ENCODE measurements at places on chromosomes 7 and 10. TPM values are rescaled to one million over a fixed set of nuclear protein-coding genes. Genes with fewer than 3 reads are reported as not detected.

DNA sequence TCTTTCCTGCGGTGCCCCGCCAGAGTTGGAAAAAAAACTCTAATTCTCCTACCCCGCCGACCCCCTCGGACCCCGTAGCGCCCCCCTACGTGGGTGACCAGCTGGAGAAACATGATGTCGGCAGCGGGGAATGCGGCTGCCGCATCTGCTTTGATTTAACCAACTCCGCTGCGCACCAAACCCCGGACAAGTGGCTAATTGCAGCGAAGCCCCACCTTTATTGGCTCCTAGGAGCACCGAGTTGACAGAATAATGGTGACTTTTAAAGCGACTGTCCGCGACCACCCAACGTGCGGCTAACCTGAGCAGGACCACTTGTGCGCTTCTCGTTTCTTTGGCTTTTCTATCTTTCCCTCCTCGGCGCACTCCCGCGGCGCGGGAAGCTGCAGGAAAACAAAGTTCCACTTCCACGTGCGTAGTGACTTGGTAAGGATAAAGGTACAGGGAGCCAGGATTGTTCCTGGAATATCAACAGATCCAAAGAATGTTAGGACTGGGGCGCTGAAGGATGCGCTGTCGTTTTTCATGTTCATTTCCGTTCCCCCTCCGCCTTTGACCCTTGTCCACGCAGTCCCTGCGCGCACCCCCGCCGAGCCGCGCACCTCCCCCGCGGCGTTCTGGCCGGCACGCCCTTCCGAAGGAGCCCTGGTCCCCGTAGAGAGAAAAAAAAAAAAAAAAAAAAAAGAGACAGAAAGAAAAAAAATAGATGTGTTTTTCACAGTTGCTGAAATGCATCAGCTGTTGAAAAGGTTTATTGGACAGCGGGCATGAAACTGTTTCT lies 1.4 kb downstream of the WNT16 start:
- DNase-seq = no peak

GRCh38 chr10:30502266-30503060 lies 68.5 kb downstream of the MAP3K8 start:
- no peak for DNase-seq

GRCh38 chr10:120979435-120980278 lies 128.5 kb downstream of the WDR11 start:
- peak; percentile 40 for DNase-seq

DNA sequence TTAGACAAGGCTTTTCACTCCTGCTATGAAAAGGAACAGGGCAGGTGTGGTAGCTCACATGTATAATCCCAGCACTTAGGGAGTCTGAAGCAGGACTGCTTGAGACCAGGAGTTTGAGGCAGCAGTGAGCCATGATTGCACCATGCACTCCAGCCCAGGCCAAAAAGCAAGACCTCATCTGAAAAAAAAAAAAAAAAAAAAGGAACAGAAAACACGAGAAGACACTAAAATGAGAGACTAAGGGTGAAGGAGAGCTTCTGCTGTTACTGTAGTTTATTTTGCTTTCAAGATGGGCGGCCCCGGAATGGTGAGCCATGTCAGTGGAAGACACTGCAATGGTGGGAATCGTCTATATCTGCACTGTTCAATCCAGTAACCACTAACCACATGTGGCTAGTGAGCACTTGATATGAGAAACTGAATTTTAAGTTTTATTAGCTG lies 9.9 kb downstream of the PIP4K2A start:
- DNase-seq = no peak

- DNase-seq = peak; percentile 82
These were observed 395.1 kb upstream of the GALNT17 start for GRCh38 chr7:70736715-70737460.

GRCh38 chr7:101486433-101487104 lies 123.9 kb downstream of the COL26A1 start:
- DNase-seq = no peak

- peak; percentile 75 for DNase-seq
These were observed 118.2 kb downstream of the JAZF1 start for GRCh38 chr7:28062197-28062991.

GRCh38 chr10:44627591-44628354 lies 242.9 kb upstream of the CXCL12 start:
- peak; percentile 54 for DNase-seq

DNA sequence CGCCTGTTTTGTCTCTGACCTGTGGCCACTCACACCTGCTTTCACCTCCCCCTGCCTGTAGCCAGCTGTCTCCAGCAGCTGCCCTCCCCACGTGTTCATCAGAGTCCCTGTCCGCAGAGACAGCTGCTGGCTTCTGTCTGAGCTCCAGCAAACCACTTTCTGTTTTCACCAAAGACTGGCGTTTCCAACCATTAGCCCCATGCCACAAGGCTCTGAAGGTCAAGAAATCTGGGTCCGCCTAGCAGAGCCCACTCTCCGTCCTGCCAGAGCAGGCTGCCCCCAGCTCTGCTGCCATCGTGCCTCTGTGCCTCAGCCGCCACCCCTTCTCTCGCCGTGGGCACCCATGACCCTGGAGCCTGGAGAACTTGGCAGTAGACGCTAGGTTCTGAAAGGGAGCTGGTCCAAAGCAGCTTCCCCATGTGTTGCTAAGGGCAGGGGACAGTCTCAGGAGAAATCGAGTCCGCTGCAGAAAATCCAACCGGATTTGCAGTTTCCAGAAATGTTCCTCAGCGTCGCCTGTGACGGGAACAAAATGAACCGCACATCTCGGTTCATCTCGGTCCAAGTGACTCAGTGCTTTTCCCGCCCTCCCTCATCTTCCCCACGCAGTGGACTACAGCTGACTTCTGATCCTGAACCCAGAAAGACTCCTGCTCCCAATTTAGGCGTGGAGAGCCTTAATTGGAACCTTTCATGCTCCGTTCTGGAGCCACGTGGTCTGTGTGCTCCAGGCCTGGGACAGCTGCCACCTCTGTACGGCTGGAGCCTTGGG lies 28.0 kb downstream of the TMEM120A start:
- DNase-seq = no peak

GRCh38 chr7:74514131-74514591 lies 60.5 kb downstream of the GTF2IRD1 start:
- DNase-seq = no peak

DNA sequence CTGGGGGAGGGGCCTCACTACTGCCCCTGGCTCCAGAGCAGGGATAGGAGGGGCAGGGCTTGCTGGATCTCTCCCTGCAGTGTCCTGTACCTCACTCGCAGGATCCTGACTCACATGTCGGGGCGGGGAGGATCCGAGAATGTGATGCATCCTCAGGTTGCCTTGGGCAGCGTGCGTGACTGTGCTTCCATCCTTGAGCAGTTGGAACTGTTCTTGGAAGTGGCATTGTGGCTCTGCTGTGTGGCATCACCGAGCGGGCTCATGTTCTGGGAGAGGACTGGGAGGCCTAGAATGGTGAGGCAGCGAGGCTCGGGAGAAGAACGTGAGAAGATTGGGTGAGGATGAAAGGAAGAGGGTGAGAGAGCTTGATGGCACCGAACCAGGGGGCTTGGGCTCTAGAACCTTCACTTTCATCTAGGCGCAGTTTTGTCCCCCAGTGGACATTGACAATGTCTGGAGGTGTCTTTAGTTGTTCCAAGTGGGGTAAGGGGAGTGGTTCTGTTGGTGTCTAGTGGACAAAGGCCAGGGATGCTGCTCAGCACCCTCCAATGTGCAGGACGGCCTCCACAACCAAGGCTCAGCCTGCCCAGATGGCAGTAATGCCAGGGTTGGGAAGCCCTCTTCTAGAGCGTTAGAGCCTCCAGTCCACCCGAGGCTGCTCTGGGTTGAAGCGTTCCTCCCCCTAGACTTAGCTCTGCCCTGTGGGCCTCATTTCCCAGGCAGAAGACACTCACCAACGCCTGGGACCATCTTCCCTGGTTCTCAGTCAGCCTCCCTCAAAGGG lies 8.4 kb downstream of the RARRES2 start:
- DNase-seq = no peak

DNA sequence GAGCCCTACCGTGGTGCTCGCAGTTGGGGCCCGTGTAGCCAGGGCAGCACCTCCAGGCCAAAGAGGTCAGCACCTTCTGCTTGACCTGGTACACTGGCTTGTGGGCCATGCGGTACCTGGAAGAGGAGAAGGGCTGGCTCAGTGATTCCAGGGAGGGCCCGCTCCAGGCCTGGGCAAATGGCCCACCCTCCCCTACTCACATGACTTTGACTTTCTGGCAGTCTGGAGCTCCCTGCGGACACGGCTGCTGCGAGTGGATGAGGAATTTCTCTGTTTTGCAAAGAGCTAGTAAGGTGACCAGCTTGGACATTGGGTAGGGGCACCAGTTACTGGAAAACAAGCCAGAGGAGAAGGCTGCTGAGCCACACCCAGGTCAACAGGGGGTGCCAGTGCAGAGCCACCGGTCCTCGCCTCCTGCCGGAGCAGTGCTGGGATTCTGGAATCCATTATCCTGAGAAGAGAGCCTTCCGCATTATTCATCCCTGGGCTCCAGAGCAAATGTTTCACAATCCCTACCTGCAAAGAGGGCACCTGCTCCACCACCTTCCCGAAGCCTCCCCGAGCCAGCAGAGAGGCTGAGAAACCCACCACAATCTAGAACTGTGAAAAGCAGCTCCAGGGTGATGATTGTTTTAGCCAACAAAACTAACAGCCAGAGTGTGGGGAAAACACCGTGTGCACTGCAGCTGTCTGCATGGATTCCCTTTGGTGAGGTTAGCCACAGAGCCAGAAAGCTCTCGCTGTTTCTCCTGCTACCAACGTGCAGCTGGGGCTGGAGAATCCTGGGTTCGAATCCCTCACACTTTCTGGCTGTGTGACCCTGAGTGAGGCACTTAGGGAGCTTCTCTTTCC lies 11.8 kb downstream of the MMRN2 start:
- no peak for DNase-seq

DNA sequence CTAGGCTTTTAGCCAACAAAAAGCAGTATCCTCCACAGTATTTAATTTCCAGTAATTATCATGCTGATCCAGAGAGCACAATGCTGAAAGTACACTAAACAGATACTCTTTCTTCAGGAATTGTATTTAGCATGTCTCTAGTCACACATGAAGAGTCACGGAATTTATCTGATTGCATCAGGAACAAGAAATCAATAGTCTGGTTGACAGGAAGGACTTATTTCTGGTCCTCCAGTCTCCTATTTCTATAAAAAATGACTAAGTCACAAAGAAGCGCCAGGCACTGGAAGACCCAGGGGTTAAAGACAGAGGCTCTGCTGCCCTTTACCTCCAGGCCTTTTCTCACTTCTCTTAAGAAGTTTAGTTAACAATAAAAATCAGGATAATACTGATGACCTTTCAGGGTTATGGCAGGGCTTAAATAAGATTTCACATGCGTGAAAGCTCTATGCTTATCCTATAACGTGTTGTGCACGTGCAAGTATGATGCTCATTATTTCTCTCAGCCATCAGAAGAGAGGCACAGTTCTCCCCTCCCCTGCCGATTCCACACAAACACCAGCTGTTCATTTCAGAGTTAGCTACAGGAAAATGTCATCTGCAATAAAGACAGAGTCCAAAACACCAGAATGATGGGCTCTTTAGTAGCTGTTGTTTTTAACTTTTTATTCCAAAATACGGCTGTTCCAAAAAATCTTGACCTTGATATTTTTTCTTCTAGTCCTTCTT lies 36.9 kb downstream of the SLC26A4 start:
- no peak for DNase-seq

DNA sequence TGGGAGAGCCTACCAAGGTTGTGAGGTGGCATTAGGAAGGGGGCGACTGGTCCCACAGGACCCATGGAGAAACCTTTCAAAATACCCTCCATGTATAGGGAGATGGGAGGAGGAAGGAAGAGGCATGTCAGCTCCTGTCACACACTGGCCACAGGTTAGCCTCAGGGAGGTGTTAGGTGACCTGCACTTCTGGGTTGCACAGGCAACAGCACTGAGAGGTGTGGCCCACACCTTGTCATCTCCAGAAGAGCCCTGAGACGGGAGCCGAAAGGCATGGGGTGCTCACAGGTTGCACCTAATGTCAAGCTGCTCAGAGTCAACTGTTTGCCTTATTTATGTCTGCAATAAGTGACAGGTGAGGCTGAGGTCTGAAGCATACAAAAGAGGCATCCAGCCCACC lies 14.6 kb upstream of the USP6NL start:
- DNase-seq = no peak

DNA sequence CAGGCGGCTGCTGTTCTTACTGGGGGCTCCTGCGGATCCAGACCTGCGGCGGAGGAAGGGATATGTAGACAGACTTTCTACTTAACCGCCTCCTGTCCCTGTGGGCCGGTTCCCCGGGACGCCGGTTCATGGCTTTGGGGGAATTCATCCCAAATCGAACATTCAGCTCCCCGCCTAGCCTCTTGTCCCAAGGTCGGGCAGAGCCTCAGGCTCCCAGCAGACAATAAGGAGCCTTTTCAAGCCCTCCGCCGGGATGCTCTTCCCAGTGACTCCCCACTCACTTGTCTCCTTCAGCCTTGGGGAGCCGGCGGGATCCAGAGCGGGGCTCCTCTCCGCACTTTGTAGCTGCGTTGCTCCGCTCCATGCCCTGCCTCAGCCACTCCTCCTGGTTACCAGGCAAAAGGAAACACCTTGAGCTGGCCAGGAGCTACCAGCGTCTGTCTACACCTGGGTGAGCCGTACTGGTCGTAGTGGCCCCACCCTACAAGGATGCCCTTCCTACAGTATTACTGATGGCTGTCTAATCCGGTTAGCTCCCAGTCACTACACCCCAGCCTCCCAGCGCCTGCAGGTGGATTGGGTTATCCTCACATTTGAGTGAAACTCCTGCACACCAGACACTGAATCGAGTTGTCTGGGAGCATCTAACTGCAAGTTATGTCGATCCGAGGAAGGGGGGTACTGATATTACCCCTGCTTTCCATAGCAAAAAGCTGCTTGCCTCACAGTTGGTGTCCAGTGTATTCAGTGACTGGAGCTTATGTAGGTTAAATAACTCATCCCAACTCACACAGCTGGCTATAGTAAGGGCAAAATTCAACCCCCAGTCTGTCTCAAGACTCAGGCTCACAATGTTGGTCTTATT lies at the start of gene C10orf95:
TSS of gene C10orf95 (minus strand) at position 439 of the 865 bp plus-strand sequence. CDS start 450 bp downstream, outside the sequence.
- peak; percentile 9 for DNase-seq

GRCh38 chr10:124010024-124010423 lies 83.4 kb downstream of the CHST15 start:
- DNase-seq = no peak

DNA sequence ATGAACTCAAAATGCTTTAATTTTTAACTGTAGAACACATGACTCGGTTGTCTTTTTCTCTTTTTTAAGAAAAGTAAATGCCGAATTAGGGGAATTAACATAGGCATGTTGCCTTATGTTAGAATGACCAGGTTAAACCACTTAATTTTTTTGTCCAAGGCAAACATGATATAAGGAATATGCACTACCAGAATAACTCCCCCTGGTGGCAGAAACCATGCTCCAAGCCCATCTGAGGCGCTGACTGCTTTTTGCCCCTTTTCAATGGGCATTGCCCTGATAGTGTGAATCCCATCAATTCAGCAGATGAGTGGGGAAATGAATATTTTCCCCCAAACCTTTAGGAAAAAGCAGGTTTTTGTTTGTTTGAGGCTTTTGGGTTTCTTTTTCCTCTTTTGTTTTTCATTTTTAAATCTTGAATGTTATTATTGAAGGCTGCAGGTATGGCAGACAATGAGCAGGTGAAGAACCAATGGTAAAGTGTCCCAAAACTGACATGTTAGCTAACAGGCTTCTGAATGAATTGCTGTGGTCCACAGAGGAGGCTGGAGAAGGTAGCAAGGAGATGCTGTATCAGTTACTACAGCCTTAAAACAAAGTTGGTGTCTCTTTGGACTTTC lies 284.3 kb downstream of the SORCS3 start:
- DNase-seq = no peak

GRCh38 chr10:23525406-23525805 lies 86.5 kb downstream of the OTUD1 start:
- peak; percentile 31 for DNase-seq

EXOSC1 gene
- total RNA-seq = 50.6 TPM

AGAP9 gene
- total RNA-seq = 4.5 TPM

NUTM2E gene
- total RNA-seq = 0.20 TPM

CALML3 gene
- total RNA-seq = 4.7 TPM

CFAP46 gene
- total RNA-seq = 1.8 TPM

KCP gene
- total RNA-seq = 0.03 TPM

H2BK1 gene
- total RNA-seq = not detected

MUC12 gene
- total RNA-seq = 0.21 TPM

USP54 gene
- total RNA-seq = 11.5 TPM

All from foreskin keratinocyte (primary cell).